ENCODE measurements at places on chromosomes 5 and 9. TPM values are rescaled to one million over a fixed set of nuclear protein-coding genes. Genes with fewer than 3 reads are reported as not detected.

Gene LCN9
- not detected for total RNA-seq

Gene BHMT
- not detected for total RNA-seq

Gene PCSK1
- total RNA-seq: 4.8 TPM

Gene BAG1
- 138 TPM for total RNA-seq

Gene OR5C1
- not detected for total RNA-seq

Gene FRMD3
- total RNA-seq: 1.8 TPM

Gene CMYA5
- total RNA-seq: under 0.01 TPM

- H3K36me3 ChIP-seq: no peaks in the 10 kb centered on the region
- no peak for DNase-seq
- no peaks in the 10 kb centered on the region for H3K27me3 ChIP-seq
- H3K4me3 ChIP-seq: no peak overlapping the region
- H3K27ac ChIP-seq: no peak overlapping the region
- no peaks in the 10 kb centered on the region for H3K4me1 ChIP-seq
Observed at GRCh38 chr5:9196403-9197227, 349.3 kb downstream of the SEMA5A start.

DNA sequence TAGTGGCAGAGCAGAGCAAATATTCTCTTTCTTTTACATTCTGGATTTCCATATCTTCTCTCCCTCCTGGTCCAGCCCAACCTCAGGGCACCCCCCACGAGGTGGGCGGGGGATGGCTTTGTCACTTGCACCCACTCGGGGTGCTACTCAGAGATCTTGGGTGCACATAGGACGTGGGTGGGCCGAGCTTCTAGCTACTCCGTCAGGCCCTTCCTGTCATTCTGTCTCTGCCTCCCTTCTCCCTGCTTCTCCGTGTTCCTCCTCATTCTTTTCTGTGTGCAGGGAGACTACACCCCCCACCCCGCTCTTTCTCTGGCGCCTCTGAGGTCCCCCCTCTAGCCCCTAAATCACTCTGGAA lies 19.5 kb downstream of the PCDHGC5 start:
- H3K27ac ChIP-seq: peak overlapping the region; percentile 81
- no peak for DNase-seq
- H3K36me3 ChIP-seq: peaks cover 26% of the 10 kb centered on the region
- no peaks in the 10 kb centered on the region for H3K27me3 ChIP-seq

- no peak overlapping the region for H3K27ac ChIP-seq
- H3K4me1 ChIP-seq: no peaks in the 10 kb centered on the region
- no peaks in the 10 kb centered on the region for H3K27me3 ChIP-seq
- no peak for DNase-seq
Observed at GRCh38 chr9:73056245-73056644, 95.4 kb upstream of the ANXA1 start.

DNA sequence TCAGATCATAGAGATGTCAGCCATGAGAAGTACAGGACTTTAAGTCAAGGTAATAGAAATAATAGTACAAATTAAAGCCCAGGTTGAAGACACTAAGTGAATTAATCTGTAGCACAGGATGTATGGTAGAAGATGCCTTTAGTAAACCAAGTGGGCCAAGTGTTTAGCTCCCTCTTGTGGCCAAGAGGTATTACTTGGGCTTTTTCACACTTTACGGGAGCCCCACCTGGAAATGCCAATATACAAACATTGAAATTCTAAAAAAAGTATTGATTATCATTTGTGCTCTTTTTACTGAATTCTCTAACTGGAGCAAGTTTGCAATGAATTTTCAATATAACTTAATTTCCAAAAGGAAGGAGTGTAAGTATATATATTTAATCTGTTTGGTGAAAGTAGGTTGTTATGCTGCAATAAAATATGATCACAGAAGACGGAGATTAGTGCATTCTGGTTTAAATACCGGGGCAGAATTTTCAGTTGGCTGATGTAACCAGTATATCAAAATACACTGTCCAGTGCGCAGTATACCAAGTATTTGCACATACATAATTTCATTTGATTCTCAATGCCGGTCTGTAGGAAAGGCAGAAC lies 84.7 kb downstream of the PARP8 start:
- H3K4me3 ChIP-seq: no peak overlapping the region
- no peak overlapping the region for H3K27ac ChIP-seq
- DNase-seq: no peak

GRCh38 chr5:142386137-142387023 lies 61.6 kb upstream of the SPRY4 start:
- DNase-seq: peak; percentile 47
- H3K36me3 ChIP-seq: no peaks in the 10 kb centered on the region
- peaks cover 17% of the 10 kb centered on the region for H3K4me1 ChIP-seq
- no peak overlapping the region for H3K4me3 ChIP-seq
- H3K27me3 ChIP-seq: no peaks in the 10 kb centered on the region
- H3K27ac ChIP-seq: no peak overlapping the region

DNA sequence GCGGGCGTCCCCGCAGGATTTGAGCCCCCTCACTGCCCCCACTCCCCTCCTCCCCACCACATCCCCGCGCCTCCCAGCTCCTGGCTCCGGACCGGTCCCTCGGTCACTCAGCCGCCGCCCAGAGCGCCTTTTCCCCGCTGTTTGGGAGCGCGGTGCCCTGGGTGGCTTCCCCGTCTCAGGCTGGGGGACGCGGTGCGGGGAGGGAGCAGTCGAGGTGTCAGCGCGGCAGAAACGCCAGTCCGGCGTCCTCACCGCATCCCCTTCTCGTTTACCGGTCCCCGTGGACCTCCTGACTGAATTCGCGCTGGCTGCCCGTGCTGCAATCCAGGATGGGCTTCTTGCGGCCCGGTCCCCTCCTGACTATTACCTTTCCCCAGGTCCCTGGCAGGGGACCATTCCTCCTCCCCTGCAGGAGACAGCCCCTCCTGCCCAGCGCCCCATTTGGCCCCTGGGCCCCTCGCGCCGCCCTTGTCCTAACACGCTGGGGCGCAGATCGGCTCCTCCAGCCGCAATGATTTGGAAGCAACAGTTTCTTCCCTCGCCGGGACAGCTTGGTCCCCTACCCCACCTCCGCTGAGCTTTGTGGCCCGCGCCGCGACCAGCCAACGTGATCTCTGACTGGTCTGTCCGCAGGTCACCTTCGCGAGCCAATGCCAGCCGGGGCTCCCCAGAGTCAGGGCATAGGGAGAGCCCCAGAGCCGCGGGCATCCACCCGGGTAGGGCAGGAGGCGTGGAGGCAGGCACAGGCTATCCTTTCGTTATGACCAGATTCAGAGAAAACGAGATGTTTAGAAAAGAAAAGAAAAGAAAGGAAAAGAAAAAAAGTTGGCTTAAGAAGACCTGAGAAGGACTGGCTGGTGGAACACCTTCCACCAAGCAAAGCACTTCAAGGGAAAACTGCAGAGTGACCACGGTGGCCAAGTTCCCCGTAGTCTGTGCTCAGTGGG lies 1.2 kb downstream of the ANKRD33B start:
- peak overlapping the region; percentile 65 for H3K4me3 ChIP-seq
- H3K27me3 ChIP-seq: no peaks in the 10 kb centered on the region
- H3K27ac ChIP-seq: peak overlapping the region; percentile 86
- H3K4me1 ChIP-seq: peaks cover 60% of the 10 kb centered on the region
- H3K36me3 ChIP-seq: no peaks in the 10 kb centered on the region
- DNase-seq: no peak

- H3K36me3 ChIP-seq: peaks cover 60% of the 10 kb centered on the region
- H3K4me3 ChIP-seq: no peak overlapping the region
- H3K4me1 ChIP-seq: peaks cover 46% of the 10 kb centered on the region
- H3K27me3 ChIP-seq: no peaks in the 10 kb centered on the region
- peak overlapping the region; percentile 59 for H3K27ac ChIP-seq
Observed at GRCh38 chr5:32273821-32274220, 38.9 kb downstream of the MTMR12 start.
